ENCODE measurements at places on chromosomes 6 and 20.

DNA sequence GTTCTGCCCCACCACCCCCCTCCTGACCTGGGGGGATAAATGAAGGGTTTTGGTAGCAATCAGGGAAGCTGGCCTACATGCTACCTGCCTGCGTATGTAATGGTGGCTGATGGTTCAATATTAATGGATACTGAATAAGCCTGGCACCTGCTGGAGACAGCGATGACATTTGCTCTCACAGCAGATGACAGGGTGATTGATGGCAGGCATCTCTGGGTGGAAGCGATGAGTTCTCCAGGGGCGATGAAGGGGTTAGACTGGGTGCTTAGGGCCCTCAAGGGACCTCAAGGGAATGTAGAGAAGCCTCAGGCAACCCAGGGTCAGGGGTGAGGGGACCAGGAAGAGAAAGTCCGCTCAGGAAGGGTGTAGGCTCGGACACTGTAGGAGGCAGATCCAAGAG is 107.7 kb upstream of the MLN start:
- no peak for DNase-seq

DNA sequence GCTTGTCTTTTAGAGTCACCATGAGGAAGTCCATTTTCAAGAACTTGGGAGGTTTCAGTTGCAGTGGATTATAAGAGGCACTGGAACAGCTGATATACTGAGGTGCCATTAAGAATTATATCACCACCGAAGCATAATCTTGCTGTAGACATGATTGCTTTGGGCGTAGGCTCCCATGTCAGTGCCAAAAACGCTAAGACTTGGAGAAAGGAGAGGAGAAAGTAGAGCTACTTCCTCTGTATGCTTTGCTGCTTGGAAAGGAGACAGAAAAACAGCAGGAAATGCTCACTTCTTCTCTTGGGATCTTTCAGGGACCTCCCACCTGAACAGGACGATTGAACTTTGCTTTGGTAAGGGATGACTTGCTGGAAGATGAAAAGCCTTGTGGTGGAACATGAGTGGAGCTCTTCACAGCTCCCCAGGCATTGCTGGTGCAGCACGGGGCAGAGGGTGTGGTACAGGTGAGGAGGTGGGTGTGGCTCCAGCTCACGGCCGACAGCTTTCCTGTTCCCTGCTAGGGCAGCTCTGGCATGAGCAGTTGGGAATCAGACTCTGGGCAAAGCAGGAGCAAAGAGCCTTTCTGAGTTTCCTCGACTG is 190.4 kb upstream of the JAG1 start:
- DNase-seq = no peak

DNA sequence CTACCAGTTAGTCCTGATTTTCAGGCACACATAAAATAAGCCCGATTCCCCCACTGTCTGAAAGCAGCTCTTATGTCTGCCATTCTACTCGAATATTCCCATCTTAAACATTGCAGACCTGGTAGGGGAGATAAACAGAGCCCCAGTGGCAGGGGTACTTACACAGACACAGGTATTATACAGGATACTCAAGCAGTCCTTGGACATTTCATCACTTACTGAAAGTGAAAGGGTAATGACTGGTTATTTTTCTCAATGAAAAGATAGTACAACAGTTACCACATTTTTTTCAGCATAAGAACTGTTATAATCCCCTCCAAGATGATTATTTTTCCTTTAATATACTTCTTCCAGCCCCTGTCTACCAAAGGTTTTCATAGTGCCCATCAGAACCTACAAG is 37.8 kb downstream of the TRPC4AP start:
- DNase-seq = no peak

GRCh38 chr20:44196271-44196670 is 9.3 kb upstream of the JPH2 start:
- DNase-seq = no peak

DNA sequence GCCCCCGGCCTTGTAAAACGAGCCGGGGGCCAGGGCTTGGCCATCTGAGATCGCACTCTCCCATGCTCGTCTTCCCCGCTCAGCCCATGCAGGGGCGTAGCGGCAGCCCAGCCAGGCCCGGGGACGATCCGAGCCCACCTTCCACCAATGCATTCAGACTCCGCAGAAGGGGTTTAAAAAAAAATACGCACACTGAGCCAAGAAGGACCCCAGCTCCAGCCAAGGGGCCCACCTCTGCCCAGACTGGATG is 320 bp downstream of the GSTA4 start:
- no peak for DNase-seq

All from stimulated activated CD4-positive, alpha-beta T cell treated with anti-CD3 and anti-CD28 coated beads, Interleukin-1b, Interleukin-23, amount 100 ng/mL, for 1 hour (primary cell).